PC-3 (cell line): ENCODE measurements at places on chromosomes 1 and 21. TPM values are rescaled to one million over a fixed set of nuclear protein-coding genes. Genes with fewer than 3 reads are reported as not detected.

DNA sequence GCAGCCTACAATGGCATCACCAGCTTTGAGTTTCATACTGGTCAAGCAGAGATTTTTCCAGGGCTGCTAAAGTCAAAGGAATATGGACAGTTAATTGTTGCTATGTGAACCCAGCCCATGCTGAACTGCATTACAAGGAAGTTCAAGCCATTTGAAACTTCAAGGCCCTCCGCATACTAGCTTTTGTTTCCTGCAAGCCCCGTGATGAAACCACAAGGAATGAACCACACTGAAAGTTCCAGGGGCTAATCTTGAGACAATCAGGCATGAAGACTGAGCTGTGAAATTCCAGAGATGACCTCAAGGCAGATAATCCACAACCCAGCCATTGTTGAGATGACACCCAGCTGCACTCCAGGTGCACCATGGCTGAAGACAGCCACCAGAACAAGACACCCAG is 180.8 kb downstream of the C1orf21 start:
- H3K27ac ChIP-seq = no peak overlapping the region
- H3K36me3 ChIP-seq = no peaks in the 10 kb centered on the region
- no peaks in the 10 kb centered on the region for H3K27me3 ChIP-seq
- H3K4me1 ChIP-seq = no peaks in the 10 kb centered on the region
- no peak for DNase-seq

The DISP3 gene
- total RNA-seq = 0.35 and 0.40 TPM in 2 replicates

DNA sequence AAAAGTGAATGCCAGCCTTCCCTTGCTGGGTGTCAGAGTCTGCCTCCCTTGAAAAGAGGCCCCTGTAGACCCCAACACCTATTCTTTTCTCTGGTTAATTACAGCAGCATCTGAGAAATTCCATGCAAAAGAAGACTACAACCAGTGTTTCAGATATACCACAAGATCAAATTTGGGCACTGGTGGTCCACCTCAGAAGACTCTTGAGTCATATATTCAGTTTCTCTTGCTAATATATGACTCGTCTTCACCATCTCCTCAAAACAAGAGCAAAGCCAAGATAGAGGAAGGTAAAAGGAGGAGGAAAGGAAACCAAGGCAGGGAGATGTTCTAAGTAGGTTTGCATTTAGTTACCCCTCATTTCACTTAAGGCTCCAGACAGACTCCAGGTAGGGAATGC is 259.9 kb downstream of the ZNF648 start:
- H3K4me1 ChIP-seq = no peaks in the 10 kb centered on the region
- no peaks in the 10 kb centered on the region; the same call in 1 of the 2 replicates for H3K27me3 ChIP-seq
- DNase-seq = no peak
- no peaks in the 10 kb centered on the region for H3K36me3 ChIP-seq
- no peak overlapping the region for H3K27ac ChIP-seq

- no peak for DNase-seq
- H3K4me1 ChIP-seq = no peaks in the 10 kb centered on the region
- peaks cover 38% of the 10 kb centered on the region for H3K27me3 ChIP-seq
- H3K36me3 ChIP-seq = no peaks in the 10 kb centered on the region
These were observed 52.9 kb downstream of the PDE4B start for GRCh38 chr1:65845535-65846060.
